Activated T-helper 17 cell treated with anti-CD3 and anti-CD28 coated beads, Interleukin-2, amount 50 U/mL, for 72 hours (primary cell): ENCODE measurements at places on chromosomes 7 and 10. TPM values are rescaled to one million over a fixed set of nuclear protein-coding genes. Genes with fewer than 3 reads are reported as not detected.
A peak's percentile ranks its signal among the peaks of the same experiment; 100 is the strongest.

Gene GPNMB
- total RNA-seq: 3.2 TPM

Gene TUBAL3
- total RNA-seq: not detected

- ATAC-seq: no peak
These were observed 131.9 kb downstream of the GRID1 start for GRCh38 chr10:86234541-86235270.

DNA sequence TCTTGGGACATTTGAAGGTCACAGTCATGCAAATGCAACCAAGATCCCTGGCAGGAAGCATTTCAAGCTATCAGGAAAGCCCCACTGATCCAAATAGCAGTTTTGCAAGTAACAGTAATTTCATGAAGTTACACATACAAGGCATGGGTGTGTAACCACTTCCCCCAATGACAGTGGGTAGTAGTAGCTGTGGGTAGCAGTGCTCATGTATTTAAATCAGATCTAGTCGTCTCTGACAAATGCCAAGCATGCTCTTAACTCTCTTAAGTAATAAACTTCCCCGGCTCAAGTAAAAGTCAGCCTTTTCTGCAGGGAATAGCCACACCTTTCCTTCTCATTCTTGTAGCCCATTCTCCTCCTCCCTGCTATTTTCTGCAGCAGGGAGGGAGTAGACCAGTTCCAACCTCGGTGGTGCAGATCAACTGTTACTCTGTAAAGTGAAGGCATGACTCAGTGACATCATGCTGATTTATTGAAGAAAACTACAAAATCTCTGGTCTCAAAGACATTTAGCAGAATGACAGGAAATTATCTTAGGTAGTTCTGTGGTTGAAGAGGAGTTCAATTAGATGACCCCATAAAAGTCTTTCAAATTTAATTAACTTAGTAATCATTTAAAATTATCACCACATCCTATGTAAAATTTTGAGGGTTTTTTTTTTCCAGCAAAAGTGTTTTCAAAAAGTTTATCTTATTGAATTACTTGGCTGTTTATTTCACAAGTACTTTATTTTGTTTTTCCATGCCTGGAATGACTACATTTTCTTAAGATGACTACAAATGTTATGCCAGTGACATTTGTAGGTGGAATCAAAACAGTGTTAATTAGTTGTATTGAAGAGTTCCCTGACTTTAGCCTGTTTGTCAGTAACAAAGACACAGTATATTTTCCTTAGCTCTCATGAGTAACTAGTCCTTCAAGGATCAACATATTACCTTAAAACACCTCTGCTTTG is 568.3 kb downstream of the INHBA start:
- no peak for ATAC-seq

- peak; percentile 91 for ATAC-seq
These were observed 7.5 kb upstream of the SH2D4B start for GRCh38 chr10:80530251-80530650.

DNA sequence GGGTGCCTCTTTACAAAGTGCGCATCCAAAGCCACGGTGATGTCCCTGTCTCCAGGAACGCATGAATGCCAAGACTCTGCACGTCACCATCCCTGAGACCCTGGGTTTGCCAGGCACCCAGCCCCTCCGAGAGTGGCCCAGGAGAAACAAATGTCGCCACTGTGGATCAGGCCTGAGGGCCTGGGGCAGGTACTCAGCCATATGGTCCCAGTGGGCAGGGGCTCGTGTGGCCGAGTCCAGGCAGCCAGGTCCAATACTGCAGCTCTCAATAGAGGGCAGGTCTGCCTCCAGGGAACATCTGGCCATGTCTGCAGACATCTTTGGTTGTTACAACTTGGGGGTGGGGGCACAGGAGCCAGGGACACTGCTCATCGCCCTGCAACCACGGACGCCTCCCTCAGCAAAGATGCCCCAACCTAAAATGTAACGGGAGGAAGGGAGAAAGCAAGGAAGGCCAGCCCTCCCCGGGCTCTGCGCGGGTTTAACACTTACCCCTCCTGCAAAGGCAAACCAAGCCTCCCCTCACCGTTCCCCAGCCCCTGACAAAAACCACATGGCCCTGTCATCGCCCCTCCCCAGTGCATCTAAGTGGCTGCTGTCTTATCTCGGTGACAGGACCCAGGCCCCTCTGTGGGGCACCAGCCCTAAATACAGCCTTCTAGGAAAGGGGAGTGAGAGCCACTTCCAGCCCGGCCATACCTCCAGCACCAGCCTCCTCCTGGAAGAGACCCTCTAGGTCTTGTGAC is 10.3 kb upstream of the PAPOLB start:
- no peak for ATAC-seq
